ENCODE measurements at places on chromosomes 2 and 18.

GRCh38 chr18:50594942-50595341 lies 35.1 kb downstream of the MAPK4 start:
- no peak for DNase-seq

- no peak for DNase-seq
These were observed 26.8 kb upstream of the SP3 start for GRCh38 chr2:173991856-173992588.

DNA sequence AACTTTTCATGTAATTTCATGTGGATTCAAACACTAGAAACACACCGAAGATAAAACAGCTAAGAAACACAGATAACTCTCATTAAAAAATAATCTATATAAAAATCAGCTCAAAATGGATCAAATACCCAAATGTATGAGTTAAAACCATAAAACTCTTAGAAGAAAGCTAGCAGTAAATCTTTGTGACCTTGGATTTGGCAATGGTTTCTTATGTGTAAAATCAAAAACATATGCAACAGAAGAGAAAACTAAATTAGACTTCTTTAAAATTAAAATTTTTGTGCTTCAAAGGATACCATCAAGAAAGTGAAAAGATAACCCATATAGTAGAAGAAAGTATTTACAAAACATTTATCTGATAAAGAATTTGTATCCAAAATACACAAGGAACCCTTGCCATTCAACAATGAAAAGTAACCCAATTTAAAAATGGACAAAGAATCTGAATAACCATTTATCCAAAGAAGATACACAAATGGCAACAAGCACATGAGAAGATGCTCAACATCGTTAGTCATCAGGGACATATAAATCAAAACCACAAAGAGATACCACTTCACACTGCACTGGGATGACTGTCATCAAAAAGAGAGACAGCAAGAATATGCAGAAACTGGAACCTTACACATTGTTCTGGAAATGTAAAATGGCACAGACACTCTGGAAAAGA lies 27.5 kb downstream of the GAREM1 start:
- no peak for DNase-seq

- DNase-seq: no peak
These were observed 18.0 kb downstream of the CYP27A1 start for GRCh38 chr2:218799990-218800389.

DNA sequence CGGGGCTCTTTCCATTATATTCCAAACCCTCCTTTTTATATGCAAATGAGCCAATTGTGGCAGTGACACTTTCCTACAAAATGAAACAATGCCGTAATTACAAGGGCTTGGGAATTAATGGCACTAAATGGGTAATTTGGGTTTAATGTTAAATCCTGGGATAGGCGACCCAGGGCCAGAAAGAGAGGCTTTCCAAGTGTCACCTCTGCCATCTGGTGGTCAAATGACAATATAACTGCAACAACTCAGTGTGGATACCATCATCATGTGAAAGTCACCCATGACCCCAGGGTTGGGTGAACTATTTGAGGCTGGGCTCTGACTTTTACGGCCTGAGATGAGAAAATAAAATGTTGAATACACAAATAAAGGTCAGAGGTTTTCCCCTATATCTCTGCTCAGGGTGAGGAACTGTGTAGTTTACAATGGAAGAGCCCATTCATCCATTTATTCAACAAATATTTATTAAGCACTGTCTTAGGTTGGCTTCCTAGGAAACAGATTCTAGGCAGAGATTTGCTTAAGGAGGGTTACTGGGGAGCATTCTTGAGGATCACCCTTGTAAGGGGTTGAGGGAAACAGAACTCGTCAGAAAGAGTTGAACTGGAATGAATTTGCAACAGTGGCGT lies 13.6 kb upstream of the THADA start:
- peak; percentile 59 for DNase-seq

DNA sequence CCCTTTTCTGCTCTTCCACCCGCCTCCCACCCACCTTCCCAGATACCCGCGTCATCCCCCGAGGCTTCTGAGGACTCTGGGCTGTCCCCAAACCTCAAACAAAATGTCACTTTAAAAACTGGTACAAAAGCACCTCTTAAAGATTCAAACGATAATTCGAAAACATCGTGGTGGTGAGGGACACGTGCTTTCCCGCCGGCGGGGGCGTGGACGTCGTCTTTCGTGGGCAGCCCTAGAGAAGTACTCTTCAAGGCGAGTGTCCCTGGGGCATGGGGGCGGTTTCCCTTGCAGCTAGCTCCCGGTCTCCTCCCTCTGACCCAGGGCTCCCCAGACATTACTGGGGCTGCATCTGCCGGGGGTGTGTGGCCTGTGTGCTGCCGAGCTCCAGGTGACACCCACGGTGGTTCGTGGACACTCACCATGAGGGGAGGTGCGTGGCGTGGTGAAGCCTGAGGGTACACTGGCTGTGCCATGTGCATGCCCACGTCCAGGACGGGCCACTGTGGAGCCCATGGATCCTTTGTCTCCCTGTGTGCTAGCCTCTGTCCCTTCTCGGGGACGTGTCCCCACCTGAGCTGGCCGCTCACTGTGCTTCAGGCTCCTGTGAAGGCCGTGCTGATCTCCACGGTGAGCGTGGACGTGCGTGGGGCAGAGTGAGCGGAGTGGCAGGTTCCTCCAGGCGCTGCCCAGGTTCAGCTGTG lies 117.8 kb downstream of the NFATC1 start:
- no peak for DNase-seq

- DNase-seq: no peak
These were observed 37.2 kb downstream of the STEAP3 start for GRCh38 chr2:119260646-119261492.

DNA sequence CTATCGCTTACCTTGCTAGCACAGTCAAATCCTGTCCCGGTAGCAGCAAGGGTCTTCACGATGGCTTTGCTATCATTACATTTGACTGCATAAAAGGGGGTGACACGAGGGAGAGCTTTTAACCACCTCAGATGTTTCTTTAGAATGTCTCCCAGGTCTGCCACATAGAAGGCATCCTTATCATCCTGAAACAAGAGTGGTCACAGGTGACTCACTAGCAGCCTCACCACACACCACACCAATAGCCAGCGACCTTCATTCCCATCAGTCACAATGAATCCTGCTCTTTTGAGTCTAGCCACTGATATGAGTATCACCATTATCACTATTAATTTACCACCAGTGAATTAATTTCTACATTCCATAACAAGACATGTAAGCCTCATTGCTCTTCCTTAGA lies 3.7 kb downstream of the ODC1 start:
- DNase-seq: peak; percentile 85

- DNase-seq: no peak
These were observed 629.6 kb downstream of the ARHGAP15 start for GRCh38 chr2:143758629-143759330.

- DNase-seq: no peak
These were observed 187.5 kb upstream of the CRIM1 start for GRCh38 chr2:36168115-36168514.

DNA sequence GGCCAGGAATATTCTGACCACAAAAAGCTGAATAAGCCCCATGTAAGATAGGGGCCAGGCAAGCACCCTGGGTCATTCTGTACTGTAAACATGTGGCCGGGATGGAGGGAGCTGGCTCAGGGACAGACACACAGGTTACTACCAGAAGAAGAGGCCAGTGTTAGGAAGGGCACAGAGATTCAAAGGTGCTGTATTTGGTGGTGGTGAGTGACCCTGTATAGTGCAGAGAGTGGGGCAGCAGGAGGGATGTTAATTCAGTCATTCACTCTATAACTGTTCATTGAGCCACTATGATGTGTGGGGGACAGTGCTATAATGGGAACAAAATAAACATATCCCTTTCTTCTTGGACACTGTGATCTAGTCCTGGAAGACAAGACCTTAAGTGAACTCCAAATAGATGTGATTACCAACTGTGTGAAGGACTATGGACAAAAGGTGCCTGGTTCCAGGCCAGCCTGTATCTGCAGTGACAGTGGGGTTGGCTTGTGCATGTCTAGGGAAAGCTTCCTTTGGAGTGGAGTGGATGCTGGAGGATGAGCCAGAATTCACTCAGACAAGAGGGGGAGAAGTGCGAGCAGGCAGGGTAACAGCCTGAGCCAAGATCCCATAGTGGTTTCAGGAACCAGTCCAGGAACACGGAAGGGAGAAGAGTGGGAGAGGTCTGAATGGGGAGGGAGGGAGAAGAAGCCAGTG lies 8.3 kb downstream of the MOCOS start:
- no peak for DNase-seq

- no peak for DNase-seq
These were observed 19.7 kb upstream of the TNFAIP6 start for GRCh38 chr2:151337643-151338042.

GRCh38 chr2:206940546-206940945 lies 1.2 kb downstream of the CPO start:
- DNase-seq: no peak

DNA sequence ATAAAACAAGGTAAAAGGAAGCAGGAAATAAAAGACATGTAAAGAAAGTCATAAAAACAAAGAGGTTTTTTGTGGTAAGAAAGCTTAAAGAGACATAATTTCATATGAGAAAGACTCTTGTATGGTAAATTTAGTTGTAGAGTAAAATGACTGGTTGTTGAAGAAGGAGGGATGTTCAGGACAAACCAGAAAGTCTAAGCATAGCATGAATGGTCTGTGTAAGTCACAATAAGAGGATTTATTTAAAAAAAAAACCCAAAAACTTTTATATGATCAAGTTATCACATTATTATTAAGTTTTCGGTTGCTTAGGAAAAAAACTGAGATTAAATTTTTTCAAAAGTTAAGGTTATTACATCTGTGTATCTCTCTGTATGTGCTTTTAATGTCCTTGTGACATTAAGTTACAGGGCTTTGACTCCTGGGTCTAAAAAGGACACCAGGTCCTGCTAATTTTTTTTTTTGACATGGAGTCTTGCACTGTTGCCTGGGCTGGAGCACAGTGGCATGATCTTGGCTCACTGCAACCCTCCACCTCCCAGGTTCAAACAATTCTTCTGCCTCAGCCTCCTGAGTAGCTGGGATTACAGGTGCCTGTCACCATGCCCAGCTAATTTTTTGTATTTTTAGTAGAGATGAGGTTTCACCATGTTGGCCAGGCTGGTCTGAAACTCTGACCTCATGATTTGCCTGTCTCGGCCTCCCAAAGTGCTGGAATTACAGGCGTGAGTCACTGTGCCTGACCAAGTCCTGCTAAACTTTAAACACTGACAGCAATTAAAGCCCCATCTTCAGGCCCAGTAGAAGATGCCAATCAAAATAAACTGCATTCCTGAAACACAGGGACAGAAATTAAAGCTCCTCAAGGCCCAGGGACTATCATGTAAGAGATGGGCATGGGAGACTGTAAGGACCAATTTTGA lies 14.2 kb upstream of the OXER1 start:
- no peak for DNase-seq

DNA sequence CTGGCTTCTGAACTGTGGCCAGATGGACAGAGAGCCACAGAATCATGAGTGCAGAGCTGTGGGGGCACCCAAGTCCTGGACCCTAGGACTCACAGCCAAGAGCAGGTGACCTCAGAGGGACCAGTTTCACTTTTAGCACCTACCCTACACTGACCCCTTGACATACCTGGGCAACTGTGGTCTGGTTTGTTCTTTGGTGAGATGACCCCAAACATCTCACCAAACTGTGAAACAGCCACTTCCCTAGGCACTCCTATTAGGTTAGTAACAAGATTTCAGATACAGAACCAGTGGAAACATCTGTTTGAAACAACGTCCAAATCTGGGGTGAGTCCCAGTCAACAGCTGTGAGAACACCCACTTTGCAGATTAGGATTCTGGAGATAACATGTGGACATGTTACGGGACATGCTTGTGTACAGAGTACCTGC lies 1.9 kb upstream of the ZFP36L2 start:
- DNase-seq: no peak

DNA sequence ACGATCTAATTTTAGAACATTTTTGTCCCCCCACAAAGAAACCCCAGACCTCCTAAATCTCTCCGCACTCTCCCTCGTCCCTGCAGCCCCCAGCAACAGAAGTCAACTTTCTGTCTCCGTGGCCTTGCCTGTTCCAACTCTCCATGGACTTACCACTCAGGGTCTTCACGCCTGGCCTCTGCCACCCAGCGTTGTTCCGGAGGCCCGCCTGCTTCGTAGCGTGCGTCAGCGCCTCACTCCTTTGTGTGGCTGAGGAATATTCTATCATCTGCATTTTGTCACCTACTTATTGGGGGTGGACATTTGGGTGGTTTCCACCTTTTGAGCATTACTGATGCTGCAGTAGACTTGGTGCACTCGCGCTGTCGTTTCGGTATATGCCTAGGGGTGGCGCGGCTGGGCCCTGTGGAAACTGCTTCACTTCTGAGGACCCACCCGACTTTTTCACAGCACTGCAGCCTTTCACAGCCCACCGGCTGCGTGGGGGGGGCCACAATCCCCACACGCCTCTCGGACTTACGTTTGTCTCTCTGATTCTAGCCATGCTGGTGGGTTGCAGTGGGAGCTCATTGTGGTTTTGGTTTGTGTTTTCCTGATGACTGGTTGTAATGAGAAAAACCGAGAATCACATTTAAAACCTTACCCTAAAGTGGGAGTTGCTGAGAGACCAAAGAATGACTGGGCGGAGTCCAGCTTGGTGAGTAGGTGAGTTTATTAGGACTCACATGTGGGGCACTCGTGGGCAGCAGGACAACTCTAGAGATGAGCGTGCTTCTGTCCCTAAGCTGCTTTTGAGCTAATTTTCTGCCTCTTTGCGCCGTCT lies 1.4 kb upstream of the HSBP1L1 start:
- DNase-seq: peak; percentile 85

DNA sequence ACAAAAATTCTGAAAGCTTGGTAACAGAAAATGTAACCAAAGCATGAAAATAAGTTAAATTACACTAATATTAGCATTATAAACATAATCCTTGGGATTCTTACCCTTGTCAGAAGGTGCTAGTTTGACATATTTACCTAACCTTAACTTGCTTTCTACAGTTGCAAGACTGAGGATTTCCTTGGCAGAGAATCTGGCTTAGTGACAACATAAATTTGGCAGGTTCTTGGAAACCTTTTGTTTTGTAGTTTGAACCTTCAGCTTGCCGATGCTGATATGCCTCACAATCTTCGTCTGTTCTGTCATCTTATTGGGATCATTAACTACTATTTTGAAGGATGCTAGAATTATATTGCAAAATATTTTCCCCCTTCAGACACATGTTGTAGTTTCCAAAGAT lies 3.4 kb downstream of the XIRP2 start:
- DNase-seq: no peak

DNA sequence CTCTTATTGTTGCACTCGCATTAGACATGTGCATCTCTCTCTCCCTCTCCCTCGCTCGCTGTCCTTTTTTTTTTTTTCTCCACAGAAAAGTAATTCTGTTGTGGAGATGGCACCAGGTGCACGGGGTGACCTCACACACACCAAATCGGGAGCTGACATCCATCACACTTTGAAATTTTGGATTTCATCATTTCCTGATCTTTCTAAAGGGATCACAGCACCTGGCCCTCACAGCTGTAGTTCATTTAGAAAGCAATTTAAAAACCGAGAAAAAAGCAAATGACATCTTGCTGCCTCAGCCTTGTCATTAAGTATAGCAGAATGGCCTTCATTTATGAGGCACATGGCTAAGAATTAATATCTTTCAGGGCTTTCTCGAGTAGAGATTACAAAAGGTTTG lies 717.2 kb downstream of the RNF144A start:
- no peak for DNase-seq
